ENCODE measurements at places on chromosomes 4 and X. TPM values are rescaled to one million over a fixed set of nuclear protein-coding genes. Genes with fewer than 3 reads are reported as not detected.

- DNase-seq, result no peak
These were observed 49.6 kb downstream of the KLHL13 start for GRCh38 chrX:118066867-118067515.

GRCh38 chr4:160265836-160266235 lies 1163.0 kb downstream of the RAPGEF2 start:
- no peak for DNase-seq

DNA sequence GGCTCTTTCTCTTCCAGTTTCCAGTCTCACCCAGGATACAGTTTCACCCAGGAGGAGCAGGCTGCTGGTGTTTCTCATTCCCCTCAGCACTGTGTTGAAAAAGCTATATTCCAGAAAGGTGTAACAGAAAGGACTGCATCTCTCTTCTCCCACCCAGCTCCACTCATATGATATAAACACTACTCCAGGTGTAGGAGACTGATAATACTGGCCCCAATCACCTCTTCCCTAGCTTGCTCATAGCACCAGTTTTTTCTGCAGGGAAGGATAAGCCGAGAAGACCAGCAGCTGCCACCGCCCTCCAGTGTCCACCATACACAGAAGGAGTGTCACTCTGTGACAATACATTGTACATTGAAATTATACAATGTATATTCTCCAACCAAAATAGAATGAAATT lies 105.5 kb upstream of the STK26 start:
- no peak for DNase-seq

- DNase-seq, result no peak
These were observed 39.4 kb upstream of the DDX60 start for GRCh38 chr4:168357941-168358340.

DNA sequence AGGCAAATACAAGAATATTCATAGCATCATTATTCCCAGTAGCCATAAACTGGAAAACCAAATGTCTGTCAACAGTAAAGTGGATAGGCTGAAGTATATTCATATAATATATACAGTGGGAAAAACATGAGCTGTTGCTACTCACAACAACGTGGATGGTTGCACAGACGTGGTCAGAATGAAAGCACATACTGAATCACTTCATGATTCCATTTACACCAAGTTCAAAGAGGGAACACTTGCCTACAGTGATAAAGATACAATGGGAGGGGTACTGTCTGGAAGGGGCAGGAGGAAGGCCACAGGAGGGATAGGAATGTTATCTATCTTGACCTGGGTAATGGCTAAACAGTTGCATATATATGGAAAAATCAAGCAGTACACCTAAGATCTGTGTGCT lies 25.3 kb downstream of the APBB2 start:
- DNase-seq, result no peak

DNA sequence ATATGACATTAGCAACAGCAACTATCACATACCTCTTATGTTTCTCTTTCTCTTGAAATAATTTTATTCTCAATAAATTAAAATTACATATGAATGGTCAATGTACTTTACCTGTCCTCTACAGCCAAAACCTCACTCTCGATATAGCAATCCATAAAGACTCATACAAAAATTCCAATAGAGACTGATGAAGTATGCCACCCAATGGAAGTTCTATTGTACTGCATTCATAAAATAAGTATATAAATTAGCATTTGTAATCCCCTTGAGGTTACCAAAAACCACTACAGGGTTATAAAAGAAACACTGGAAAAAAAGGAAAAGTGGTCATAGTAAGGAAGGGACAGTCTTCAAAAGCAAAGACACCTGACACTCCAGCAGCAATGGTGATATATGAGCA lies 32.8 kb downstream of the CLDN2 start:
- no peak for DNase-seq

DNA sequence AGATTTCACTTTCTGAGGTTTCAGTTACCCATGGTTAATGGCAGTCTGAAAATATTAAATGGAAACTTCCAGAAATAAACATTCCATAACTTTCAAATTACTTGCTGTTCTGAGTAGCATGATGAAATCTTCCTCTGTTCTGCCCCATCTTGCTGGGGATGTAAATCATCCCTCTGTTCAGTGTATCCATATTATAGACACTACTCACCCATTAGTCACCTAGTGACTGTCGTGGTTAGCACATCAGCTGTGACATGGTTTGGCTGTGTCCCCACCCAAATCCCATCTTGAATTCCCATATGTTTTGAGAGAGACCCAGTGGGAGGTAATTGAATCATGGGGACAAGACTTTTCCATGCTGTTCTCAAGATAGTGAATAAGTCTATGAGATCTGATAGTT lies 125.5 kb upstream of the GIMD1 start:
- DNase-seq, result no peak

DNA sequence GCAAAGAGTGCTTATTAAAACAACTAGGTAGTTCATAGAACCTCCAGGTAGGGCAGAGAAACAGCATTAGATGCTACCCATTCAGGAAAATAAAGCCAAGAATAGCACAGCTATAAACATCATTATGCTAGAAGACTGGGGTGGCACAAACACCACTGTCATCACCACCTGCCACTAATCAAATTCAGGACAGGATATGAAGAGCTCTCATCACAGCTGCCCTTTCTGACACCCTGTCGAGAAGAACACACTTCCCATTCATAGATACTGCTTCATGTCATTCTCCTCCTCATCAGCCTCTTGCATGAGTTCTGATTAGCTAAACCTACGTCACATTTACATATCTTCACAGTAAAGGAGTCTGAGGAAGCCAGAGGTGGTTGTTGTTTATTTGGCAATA lies 692.3 kb upstream of the HS3ST1 start:
- no peak for DNase-seq

GRCh38 chrX:41022566-41022965 lies 62.7 kb upstream of the USP9X start:
- DNase-seq, result peak; percentile 33

GRCh38 chr4:34091451-34091850 lies 2152.9 kb downstream of the ARAP2 start:
- no peak for DNase-seq

DNA sequence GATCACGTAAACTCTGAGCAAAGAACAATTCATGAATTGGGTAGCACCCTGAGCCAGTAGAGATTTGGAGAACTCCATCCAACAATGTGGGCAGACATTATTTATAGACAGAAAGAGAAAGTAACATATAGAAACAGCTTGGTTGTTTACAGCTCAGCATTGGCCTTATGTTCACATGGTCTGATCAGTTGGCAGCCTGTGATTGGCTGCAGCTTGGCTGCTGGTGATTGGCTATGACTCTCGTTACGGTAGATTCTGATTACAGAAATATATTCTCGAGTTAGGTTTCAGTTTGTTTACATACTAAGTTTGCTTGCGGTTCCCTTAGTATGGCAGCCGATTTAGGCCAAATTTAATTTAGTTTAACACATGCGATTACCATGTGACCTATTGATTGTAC lies 663.4 kb downstream of the RAPGEF2 start:
- DNase-seq, result no peak

DNA sequence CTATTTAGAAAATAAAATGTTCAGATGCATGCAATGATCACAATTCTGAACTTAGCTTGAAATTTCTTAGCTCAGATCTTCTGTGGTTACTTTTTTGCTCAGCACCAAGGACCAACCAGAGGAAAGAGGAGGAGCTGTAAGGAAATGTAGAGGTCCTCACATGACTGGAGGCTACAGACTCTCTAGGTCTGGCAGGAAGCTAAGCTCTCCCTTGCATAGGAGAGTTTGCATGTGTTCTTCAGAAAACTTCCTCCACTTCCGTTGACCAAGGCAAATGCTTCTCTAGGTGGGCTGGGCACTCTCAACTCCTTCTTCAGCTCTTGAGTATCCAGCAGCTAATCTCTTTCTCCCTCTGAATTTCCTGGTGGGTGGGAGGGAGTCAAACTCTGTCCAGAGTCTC lies 119.6 kb downstream of the BTC start:
- no peak for DNase-seq

DNA sequence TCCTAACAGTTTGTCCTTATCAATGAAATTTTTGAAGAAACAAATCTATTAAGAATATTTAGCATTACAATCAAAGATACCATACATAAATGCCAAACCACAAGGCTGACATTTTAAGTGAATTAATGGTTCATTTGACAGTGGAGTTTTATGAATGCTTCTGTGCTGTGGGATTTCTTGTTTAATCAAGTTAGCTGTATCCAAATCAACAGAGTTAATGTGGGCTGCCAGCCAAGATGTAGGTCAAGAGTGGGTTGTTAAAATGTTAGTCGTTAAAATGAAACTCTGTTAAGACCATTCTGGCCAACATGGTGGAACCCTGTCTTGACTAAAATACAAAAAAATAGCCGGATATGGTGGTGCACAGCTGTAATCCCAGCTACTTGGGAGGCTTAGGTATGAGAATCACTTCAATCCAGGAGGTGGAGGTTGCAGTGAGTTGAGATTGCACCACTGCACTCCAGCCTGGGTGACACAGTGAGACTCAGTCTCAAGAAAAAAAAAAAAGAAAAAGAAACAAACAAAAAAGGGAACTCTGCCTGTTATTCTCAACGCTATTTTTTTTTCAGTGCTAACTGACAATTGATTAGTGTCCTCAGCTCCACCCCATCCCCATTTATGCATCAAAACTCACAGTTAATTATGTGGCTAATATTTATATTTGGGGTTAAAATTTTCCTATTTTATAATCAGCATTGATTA lies 20.2 kb downstream of the GPAT3 start:
- DNase-seq, result no peak

DNA sequence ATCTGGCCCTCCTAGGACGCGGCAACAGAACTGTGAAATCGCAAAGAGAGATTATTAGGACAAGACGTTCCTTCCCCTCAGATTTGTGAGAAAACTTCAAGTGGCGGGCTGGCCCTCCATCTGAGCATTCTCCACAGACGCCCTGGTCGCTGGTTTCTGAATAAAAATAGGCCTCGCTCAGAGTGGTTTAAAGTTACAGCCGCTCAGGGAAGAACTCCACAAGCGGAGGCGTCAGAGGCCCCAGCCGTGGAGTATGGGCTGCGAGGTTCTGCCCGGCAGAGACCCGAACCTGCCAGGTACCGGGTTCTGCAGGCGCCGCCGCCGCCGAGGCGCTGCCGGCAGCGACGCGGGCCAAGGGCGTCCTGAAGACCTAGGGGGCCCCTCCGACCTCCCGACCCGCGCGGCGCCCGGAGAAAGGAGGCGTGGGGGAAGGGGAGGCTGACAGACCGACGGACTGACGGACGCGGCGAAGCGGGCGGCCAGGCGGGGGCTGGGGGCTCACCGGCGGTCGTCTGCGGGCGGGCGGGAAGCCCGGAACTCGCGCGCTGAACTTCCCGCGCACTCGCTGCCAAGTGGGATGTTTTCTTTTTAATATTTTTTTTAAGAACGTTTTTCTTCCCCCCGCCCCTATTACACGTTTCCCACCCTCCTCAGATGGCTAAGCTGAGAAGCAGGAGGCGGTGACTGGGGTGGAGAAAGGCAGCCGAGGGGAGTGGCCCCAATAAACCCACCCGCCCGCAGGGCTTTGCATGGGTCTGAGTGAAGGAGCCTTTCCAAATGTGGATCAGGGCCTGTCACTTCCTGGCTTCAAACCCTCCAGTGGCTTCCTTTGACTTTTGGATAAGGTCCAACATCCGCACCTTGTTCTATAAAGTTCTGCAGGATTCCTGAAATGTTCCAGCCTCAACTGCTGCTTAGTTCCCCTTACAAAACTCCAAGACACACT lies at the start of gene PABPC4L:
Gene PABPC4L, minus strand, starts transcription at position 574 of the 946 bp plus-strand sequence. CDS start 770 bp downstream, outside the sequence.
- DNase-seq, result peak; percentile 83

DNA sequence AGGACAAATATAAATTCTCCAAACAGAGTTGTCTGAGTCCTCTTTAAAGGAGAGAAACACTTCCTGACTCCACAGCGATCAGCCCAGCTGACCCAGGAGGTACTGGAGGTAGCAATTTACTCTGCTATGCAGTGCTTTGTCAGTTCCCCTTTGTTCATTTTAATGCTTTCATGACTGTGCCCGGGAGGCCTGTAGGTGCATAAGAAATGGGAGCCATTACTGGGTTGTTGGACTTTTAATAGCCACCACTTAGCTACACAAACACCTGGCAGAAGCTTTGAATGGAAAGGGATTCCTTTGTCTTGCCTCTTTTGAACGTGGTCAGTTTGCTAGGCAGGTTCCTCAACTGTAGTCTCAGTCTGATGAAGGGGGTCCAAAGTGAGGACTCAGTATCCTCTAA lies 59.0 kb upstream of the AFF2 start:
- no peak for DNase-seq

- peak; percentile 92 for DNase-seq
These were observed 186.4 kb upstream of the GALNT7 start for GRCh38 chr4:172982151-172982590.

DNA sequence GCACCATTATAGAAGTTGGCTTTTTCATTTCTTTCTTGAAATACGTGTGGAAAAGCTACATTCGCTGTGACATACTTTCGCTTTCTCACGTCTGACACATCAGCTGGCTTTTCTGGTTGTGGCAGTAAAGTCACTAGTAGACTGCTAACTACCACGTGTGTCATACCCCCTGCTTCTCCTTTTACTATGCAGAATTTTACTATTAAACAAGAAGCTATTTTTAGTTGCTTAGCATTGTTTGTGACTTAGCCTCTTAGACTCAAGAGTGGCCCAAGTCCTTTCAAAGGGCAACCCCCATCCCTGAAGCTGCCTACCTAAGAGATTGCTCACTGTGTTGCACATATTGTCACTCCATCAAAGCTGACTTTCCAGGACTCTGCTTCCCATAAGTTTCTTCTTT lies 2.1 kb upstream of the IL2 start:
- no peak for DNase-seq

- DNase-seq, result peak; percentile 50
These were observed 50.8 kb downstream of the PRPS1 start for GRCh38 chrX:107678957-107679740.

DNA sequence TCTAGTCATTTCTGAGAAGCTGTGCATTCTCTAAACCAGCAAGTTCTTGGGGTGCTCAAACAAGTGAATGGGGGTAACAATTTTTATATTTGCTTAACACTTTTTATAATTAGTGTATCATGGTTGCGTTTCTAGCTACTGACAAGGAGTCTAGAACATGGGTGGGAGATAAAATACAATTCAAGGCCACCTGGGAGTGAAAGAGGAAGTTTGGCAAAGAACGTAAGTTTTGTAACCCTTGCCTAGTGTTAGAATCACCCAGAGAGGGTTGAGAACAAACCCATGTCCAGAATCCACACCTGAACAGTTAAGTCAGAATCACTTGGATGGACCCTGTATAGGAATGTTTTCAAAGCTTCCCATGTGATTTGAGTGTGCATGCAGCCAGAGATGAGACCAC lies 92.7 kb downstream of the AFF2 start:
- DNase-seq, result no peak

Gene NAT8L
- total RNA-seq, result 3.0 TPM

Gene AVPR2
- total RNA-seq, result 0.09 TPM

Gene RAB9B
- not detected for total RNA-seq

Gene AMER1
- total RNA-seq, result 0.84 TPM

Gene MAPK10
- total RNA-seq, result 19.8 TPM

Gene ZBTB49
- 5.5 TPM for total RNA-seq

All from Caki2 (cell line).